ENCODE measurements at places on chromosomes 4 and X.

- no peak for DNase-seq
Observed at GRCh38 chr4:152257601-152258066, 278.3 kb downstream of the FBXW7 start.

DNA sequence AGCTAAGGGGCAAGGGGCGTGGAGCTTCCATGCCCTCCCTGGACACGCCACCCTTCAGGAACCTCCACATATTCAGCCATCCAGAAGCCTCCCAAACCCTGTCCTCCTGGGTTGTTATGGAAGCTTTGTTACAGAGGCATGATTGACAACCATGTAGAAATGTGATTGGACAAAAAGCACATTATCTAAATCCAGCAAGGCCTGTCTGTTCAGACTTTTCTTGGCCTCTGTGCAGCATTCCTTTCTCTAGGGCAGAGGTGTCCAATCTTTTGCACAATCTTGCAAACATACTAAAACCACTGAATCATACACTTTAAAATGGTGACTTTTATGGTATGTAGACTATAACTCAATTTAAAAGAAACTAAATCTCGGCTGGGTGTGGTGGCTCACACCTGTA lies 12.7 kb downstream of the STEEP1 start:
- DNase-seq: no peak

DNA sequence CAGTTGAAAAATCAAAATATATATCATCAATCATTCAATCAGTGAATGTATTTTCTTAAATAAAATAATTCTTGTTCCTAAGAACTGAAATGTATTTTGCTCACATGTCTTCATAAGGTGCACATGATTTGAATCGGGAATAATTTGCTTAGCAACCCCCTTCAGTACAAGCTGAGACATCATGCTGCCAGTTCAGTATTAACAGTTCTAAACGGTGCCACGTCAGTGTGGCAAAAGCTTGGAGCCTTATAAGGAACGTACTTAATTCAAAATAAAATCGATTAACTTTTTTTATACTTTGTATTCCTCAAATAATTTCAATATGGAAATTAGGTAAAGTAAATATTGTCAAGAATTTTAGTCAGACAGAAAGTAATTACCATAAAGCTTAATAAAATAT lies 287.9 kb downstream of the CCSER1 start:
- no peak for DNase-seq

DNA sequence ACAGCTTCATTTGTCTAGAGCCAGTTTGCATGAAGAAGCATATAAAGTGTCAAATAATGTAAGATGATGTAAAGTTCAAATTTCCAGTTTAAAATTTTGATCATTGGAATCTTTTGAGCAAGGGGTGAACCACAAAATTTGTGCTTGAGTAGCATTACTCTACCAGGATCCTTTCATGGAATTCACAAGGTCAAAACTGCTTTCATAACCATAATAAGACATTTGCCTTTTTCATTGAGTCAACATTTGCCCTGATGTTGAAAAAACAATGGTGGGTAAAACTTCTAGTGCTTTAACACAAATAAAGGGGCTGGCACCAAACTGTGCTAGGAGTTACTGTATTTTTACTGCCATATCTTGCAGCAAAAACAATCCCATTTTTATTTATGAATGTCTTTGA lies 142.2 kb downstream of the GLRA3 start:
- DNase-seq: no peak

GRCh38 chrX:50971395-50971794 lies 60.9 kb downstream of the BMP15 start:
- DNase-seq: no peak

Measured in stimulated activated CD8-positive, alpha-beta memory T cell treated with anti-CD3 and anti-CD28 coated beads, Interleukin-4, amount 100 ng/mL, for 1 hour (primary cell).